ENCODE measurements at places on chromosomes 3 and 15. TPM values are rescaled to one million over a fixed set of nuclear protein-coding genes. Genes with fewer than 3 reads are reported as not detected.

DNA sequence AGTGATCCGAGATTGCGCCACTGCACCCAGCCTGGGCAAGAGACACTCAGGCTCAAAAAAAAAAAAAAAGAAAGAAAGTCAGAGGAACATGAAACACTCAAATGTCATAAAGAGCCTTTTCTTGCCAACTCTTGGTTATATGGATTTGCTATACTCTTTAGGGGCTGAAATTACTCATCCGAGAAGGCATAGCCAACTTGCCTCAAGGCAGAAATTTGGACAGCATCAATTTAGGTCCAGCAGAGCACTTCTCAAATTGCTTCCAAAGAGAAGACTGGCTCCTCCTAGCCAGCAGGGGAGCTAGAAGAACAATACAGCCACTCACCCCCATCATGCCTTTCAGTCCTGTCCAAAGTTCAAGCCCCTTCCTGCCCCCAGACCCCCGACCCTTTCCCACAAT is 43.8 kb downstream of the OSBPL10 start:
- H3K27me3 ChIP-seq = no peaks in the 10 kb centered on the region
- DNase-seq = no peak
- H3K4me1 ChIP-seq = no peaks in the 10 kb centered on the region
- no peak overlapping the region for H3K27ac ChIP-seq
- no peaks in the 10 kb centered on the region for H3K36me3 ChIP-seq
- no peak overlapping the region for H3K4me3 ChIP-seq

DNA sequence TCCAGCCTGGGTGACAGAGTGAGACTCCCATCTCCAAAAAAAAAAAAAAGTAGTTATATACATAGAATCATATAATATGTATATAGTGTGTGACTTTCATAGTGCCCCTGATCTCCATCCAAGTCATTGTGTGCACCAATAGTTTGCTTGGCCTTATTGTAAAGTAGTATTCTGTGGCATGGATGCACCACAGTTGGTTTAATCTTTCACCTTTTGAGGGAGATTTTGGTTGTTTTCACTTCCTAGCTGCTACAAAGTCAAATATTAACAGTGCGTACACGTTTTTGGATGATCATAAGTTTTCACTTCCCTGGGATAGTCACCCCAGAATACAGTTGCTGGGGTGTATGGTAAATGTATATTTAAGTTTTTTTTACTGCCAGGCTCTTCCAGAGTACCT is 162.8 kb downstream of the PTPRG start:
- H3K27me3 ChIP-seq = no peaks in the 10 kb centered on the region
- H3K36me3 ChIP-seq = no peaks in the 10 kb centered on the region
- no peak for DNase-seq
- H3K27ac ChIP-seq = no peak overlapping the region
- no peak overlapping the region for H3K4me3 ChIP-seq

DNA sequence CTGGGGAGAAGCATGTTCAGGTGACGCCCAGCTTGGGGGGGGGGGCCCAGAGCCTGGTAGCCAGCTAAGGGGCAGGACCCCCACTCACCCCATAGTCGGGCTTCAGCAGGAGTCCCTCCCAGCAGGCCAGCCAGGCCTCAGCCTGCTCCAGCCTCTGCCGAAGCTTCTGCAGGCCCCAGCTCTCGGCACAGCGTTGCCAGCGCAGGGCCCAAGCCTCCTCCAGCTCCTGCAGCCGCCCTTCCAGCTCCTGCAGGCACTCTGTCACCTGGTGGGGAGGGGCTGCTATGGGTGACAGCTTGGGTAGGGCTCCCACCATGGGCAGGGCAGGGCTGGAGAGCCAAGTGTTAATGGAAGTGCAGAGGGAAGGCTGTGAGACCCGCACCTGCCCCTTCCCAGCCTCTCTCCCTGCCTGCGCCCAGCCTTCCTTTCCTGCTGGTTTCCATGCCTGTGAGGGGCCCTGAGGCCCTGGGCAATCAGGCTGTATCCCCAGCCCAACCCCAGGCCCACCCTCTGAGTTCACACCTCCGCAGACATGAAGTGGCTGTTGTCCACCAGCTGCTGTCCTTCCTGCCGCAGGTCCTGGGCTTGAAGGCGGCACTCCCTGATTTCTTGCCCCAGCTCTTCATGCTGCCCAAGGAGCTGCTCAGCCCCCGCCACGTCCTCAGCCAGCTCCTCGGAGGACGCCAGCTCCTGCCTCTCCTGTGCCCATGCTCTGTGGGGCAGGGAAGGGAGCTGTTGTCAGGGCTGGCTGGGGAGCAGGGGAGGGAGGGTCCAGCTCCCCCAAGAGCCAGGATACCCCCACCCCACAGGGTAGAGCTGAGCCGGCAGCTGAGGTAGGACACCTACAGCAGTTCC is 14.3 kb downstream of the PLA2G4B start:
- no peaks in the 10 kb centered on the region for H3K4me1 ChIP-seq
- H3K27ac ChIP-seq = no peak overlapping the region
- H3K36me3 ChIP-seq = peaks cover 10% of the 10 kb centered on the region
- H3K27me3 ChIP-seq = peaks cover 12% of the 10 kb centered on the region
- DNase-seq = no peak

HTD2 gene
- 15.7 TPM for total RNA-seq

FBXL22 gene
- total RNA-seq = 6.6 TPM

CHRNA7 gene
- 0.32 TPM for total RNA-seq
